HTR-8/SVneo (cell line): ENCODE measurements at places on chromosomes 6 and 20.

GRCh38 chr20:44019638-44020335, 105.1 kb downstream of the TOX2 start:
- DNase-seq, result no peak

DNA sequence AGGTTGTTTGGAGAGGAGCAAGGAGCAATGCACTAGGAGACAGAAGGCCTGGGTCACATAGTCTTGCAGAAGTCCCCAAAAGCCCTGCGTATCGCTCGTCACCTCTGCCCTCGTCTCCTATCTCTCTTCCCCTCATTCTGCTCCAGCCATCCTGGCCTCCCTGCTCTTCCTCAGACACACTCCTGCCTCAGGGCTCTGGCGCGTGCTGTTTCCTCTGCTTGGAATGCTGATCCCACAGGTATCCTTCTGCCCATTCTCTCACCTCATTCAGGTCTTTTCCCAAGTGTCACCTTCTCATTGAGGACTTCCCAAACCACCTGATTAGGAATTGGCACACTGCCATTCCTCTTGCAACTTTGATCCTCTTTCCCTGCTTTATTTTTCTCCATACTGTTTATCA, 9.0 kb upstream of the SLC2A10 start:
- no peak for DNase-seq

DNA sequence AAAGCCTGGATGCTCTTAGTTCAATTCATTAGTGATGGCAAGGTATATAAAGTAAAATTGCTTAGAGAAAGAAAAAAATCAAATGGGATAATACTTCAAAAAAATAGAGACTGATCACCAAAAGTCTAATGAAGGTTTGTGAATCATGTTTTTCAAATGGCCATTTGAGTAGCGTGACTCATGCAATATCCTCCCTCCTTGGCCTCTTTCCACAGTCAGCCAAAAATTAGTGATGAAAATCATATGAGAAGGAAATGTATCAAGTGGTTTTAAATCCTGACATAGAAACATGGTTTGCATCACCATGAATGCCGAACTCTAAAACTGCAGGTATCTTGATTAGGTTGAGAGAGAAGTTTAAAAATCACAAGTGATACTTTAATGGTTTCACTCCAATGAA, 1.2 kb upstream of the COL19A1 start:
- DNase-seq, result no peak

DNA sequence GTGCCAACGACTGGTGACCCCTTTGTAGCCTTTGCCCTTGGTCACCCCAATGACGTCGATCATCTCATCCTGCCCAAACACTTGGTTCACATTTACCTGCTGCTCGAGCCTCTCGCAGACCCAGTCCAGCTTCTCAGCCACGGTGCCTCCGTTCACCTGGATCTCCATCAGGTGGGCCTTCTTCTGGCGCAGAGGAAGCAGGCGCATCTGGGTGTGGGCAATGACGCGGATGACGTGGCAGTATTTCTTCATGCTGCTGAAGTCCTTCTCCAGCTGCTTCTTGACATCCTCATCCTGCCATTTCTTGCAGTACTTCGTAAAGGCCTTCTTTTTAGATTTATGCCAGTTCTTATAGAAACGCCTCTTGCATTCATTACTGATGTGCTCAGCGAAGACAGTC, 46.9 kb upstream of the SEC63 start:
- DNase-seq, result no peak

- no peak for DNase-seq
Observed at GRCh38 chr6:169850154-169850553, 98.7 kb downstream of the ERMARD start.

- no peak for DNase-seq
Observed at GRCh38 chr20:24493181-24493580, 23.8 kb downstream of the SYNDIG1 start.

DNA sequence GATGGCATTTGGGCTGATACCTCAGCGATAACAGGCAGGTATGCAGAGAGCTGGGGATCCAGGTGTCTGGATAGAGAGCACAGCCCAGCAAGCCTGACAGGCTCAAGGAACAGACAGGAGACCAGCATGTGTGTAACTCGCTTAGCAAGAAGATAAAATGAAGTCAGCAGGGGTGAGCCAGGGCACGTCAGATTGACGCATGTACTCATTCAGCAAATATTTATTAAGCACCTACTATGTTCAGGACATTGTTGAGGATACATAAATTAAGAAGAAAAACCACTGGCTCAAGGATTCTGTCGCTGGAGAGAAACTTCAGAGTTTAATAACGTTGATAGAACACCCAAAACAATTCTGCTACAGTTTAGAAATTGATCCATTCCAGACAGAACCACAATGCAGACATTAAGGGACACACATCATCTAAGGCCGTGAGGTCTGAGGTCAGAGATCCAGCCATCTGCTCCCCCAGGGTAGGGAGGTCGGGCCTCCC, 1.0 kb upstream of the DUSP22 start:
- no peak for DNase-seq

GRCh38 chr6:109000289-109000688, 94.4 kb downstream of the SESN1 start:
- DNase-seq, result no peak

DNA sequence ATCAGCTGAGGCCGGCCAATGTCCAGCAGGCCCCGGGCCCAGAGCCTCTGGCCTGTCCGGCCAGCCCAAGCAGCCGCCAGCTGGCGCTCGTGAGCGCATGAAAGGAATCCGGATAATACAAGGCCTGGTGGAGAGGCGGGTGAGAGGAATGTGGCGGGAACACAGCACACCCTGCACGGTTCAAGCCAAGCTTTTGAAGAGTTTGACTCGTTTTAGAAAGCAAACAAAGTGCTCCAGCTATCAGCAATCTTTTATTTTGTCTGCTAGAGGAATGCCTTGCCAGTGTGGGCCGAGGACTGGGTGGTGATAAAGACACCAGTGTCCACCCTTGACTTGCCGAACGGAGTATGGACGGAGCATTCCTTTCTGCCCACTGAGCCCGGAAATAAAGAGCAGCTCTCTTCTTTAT, 9.3 kb upstream of the NEDD9 start:
- DNase-seq, result no peak
